Left colon (tissue), 2 donors: ENCODE measurements at places on chromosomes 7 and 10. TPM values are rescaled to one million over a fixed set of nuclear protein-coding genes. Genes with fewer than 3 reads are reported as not detected.

GRCh38 chr7:123999703-124000102 is 33.2 kb downstream of the TMEM229A start:
- no peak for DNase-seq

DNA sequence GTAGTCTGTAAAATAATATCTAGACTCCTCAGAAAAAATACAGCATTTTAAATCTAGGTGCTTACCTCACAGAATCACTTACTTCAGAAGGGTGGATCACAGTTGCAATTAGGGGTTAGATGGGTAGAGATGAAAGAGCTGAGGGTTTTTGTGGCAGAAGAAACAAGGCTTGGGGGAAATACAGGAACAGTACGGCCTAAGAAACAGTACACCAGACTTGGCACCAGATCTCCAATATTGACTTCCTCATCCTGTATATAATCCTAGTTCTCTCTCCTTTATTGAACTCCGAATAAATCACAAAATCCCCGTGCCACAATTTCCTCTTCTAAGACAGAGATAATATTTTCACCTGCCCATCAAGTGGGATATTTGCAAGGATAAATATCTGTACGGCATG is 14.3 kb downstream of the CEP41 start:
- DNase-seq = no peak

DNA sequence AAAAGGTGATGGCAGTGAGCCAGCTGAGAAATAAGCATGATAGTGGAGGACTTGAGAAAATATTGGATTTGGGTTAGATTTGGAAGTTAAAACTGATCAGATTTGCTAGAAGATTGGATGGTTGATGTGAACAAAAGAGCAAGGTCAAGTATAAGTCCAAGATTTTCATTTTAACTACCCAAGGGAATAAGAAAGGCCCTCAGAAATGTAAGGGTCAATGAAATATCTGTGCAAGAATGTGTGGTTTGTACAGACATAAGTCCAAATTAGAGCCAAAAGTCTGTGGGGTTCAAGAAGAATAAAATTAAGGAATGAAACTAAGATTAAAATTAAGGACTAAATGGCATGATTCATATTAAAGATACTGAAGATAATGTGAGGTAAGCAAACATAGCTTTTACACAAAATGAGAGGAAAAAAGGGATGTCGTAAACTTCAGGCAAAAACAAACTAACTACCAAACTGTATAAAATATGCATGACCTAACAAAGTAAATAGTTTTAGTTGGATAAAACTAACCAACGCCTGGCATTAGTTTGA is 78.4 kb upstream of the CACNA2D1 start:
- DNase-seq = no peak

DNA sequence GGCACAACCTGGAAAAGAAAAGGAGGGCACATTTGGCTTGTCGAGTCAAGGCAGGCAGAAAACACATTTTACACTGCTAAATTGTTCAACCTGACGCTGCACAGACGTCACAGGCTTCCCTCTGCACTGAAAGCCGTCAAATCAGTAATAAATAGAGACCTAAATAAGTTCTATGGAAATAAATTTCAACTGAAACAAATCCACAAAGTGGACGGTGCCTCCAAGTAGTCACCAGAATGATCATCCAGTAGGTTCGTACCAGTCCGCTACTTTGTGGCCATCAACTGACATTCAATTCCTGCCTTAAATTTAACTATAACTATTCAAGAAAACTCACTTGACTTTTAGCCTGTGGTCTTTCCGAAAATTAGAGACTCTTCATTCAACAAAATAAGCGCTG is 49.0 kb downstream of the NPVF start:
- no peak for DNase-seq

The MYOZ1 gene
- not detected for total RNA-seq

The RAB18 gene
- total RNA-seq = 114 TPM
